ENCODE measurements at places on chromosomes 4 and X. TPM values are rescaled to one million over a fixed set of nuclear protein-coding genes. Genes with fewer than 3 reads are reported as not detected.

DNA sequence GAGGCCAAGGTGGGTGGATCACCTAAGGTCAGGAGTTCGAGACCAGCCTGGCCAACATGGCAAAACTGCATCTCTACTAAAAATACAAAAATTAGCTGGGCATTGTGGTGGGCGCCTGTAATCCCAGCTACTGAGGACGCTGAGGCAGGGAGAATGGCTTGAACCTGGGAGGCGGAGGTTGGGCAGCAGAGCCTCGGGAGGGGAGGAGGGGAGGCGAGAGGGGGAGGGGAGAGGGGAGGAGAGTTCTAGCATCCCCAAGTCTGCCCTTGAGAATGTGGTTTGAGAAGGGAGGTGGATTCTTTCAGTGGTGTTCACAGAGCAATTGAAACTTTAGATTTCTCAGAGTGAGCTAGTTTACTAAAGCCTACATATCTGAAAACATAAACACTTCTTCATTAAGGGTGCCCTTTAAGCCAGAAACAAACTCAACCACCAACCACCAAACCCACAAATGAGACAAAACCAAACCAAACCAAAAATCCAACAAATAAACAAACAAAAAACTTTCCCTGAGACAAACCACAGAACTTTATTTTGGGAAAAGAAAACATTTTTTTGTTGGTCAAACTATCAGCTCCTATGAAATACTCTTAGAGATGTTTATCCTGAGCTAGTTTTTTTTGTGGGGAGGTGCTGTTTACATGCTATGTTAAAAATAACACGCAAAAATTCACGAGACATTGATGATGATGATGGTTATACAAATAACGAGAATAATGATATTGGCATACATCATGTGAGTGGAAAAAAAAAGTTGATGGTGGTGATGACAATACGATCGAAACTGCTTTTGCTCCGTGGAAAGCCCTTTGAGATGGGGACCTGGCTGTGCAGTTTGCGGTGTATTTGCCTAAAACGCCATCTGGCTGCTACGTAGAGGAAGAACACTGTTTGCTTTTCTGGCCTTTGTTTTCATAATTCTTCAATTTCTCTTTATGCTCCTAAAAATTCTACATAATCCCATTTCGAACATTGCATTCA is 98.2 kb upstream of the PRKX start:
- no peaks in the 10 kb centered on the region for H3K27me3 ChIP-seq
- peak; percentile 54 for DNase-seq
- no peaks in the 10 kb centered on the region for H3K36me3 ChIP-seq
- H3K4me1 ChIP-seq, result no peaks in the 10 kb centered on the region
- no peak overlapping the region for H3K4me3 ChIP-seq

DNA sequence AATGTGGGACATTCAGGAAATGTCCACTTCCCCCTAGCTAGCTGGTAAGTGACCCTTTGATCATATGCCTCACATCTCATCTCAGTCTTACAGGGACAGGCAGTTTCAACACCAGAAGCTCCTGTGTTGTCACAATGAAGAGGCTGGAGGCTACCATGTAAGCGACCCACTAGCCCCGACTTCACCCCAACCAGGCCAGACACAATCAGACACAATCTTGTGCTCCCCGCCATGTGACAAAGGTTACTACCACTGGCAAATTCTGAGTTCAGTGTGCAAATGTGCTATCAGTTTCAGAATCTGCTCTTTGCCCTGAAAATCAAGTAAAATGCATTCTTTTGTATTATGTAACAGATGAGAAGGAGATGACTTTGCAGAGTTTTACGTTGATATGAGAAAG is 56.9 kb upstream of the STS start:
- peaks cover 8% of the 10 kb centered on the region for H3K4me1 ChIP-seq
- H3K27me3 ChIP-seq, result no peaks in the 10 kb centered on the region
- no peak overlapping the region for H3K4me3 ChIP-seq

Gene POF1B
- total RNA-seq, result not detected

- no peak for DNase-seq
- peaks cover 23% of the 10 kb centered on the region for H3K4me1 ChIP-seq
- H3K4me3 ChIP-seq, result no peak overlapping the region
- H3K27me3 ChIP-seq, result no peaks in the 10 kb centered on the region
Measured at GRCh38 chr4:176262243-176262642, 6.8 kb downstream of the ASB5 start.

GRCh38 chr4:90281541-90282355 is 154.6 kb downstream of the CCSER1 start:
- no peaks in the 10 kb centered on the region for H3K36me3 ChIP-seq
- H3K27ac ChIP-seq, result no peak overlapping the region
- DNase-seq, result no peak

Data from endodermal cell (in vitro differentiated cells).